Inflammatory macrophage treated with lipopolysaccharide for 4 hours (primary cell): ENCODE measurements at places on chromosomes 5 and 9.
A peak's percentile ranks its signal among the peaks of the same experiment; 100 is the strongest.

GRCh38 chr5:55926476-55926875 is 68.3 kb downstream of the IL6ST start:
- DNase-seq: no peak

- DNase-seq: no peak
Measured at GRCh38 chr9:4581861-4582565, 80.1 kb upstream of the PLPP6 start.

- no peak for DNase-seq
Measured at GRCh38 chr5:137341831-137342230, 157.3 kb downstream of the SPOCK1 start.

GRCh38 chr9:93477397-93477796 is 24.0 kb upstream of the FAM120AOS start:
- DNase-seq: no peak

GRCh38 chr9:86941197-86941596 is 6.1 kb downstream of the GAS1 start:
- no peak for DNase-seq

- DNase-seq: peak; percentile 21
Measured at GRCh38 chr5:88875341-88876234, 7.4 kb downstream of the MEF2C start.

DNA sequence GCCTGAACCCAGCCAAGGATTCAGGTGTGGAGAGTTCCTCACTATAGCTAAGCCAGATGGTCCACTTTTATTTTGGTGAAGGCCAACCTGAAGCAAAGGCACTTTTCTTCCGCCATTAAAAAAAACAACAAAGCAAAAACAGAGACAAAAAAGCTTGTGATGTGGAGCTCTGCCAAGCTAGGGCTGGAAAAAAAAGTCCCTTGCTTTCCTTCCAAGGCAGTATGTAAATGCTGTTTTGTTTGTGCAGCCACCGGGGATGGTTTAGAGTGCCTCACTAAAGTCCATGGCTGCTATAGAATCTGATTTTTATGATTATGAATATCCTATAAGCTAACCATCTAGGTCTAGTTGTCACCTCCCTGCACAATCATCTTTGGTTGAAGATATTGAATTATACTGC is 14.9 kb downstream of the MEGF10 start:
- DNase-seq: no peak

DNA sequence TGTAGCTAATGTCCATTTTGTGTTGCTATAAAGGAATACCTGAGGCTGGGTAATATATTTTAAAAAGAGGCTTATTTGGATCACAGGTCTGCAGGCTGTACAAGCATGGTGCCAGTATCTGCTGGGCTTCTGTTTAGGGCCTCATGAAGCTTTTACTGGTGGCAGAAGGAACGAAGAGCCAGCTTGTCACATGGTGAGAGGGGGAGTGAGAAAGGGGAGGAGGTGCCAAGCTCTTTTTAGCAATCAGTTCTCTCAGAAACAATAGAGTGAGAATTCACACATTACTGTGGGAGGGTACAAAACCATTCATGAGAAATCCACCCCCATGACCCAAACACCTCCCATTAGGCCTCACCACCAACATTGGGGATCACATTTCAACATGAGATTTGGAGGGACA is 340.9 kb downstream of the RASEF start:
- no peak for DNase-seq

DNA sequence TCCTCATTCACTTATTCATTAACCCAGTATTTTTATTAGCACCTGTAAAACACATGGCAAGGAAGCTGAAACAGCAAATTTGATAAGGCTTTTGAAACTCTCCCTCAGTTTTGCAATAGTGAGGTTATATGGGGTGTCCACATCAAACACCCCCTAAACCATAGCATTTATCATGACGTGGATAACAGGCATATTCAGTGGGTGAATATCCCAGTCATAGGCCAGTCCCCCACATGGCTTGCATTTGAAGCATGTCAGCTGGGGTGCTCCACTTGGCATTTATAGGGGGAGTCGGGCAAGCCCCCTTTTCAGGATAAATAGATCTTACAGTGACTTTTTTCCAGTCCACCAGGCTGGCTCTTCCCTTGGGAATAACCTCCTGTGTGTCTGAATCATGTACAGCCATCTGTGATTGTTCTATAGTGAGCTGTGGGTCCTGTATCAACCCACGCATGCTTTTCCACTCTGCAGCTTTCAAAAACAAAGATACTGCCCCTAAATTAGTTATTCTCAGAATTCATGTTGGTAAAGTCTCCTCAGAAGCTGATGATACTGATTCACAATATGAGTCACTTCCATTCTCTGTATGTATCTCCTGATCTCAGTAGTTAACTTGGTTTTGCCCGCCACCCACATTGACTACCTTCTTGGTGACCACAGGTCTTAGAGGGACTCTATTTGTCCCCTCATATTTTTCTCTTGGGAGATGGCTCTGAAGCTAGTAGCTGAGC is 84.4 kb upstream of the SPIN1 start:
- peak; percentile 8 for DNase-seq

DNA sequence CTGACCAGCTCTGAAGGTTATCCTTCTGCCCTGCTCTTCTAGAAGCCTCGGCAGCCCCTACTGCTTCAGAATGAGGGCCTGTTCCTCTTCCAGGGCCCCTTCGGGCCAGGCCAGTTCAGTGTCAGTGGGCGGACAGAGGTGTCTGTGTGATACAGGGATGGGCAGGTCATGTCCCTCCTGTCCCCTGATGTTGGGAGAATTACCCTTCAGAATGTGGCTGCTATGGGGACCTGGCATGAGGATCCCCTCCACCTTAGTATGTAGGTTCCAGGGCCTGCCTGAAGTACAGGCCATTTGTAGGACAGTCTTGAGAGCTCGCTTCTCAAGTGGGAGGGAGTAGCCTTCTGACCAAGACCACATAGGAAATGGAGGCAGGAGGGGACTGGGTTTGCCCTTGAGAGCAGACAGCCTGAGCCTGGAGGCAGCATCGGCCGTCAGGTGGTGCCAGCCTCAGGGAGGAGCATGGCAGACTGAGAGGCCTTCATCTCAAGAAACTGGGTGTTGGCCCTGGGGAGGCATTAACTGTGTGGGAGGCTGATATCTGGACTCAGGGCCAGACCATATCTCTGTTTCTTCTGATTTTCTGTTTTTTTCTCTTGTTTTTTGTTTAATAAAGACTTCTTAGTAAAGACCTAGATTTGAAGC is 32.0 kb downstream of the ANGPTL2 start:
- no peak for DNase-seq

DNA sequence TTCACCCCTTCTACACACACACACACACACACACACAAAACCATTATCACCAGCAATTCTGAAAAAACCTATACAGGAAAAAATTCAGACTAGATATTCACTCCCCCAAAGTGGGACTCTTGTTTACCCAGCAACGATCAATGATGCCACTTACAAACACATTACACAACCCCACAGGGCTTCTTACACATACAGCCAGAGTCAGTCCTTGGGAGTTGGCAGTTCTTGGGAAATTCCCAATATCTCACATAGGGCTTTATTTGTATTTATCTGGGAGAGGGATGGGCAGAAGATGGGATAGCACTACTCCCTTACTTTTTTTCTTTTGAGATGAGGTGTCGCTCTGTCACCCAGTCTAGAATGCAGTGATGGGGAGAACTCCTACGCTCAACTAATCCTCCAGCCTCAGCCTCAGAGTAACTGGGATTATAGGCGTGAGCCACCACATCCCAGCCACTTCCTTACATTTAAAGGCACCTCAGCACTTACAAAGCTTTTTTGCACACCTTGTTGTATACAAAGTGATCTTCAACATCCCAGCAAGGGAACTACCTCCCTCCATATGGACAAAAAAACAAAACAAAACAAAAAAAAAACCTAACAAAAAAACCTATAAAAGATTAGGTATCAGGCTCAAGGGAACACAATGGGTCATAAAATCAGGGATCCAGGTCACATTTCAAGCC is 168.4 kb downstream of the TSSK1B start:
- no peak for DNase-seq

GRCh38 chr9:124940521-124940893 is 376 bp downstream of the GOLGA1 start:
- DNase-seq: no peak

- no peak for DNase-seq
Measured at GRCh38 chr5:89168766-89169165, 285.8 kb upstream of the MEF2C start.

- no peak for DNase-seq
Measured at GRCh38 chr5:116532762-116533525, 41.7 kb downstream of the SEMA6A start.
